ENCODE measurements at places on chromosomes 3 and 15. TPM values are rescaled to one million over a fixed set of nuclear protein-coding genes. Genes with fewer than 3 reads are reported as not detected.

- H3K4me3 ChIP-seq = no peak overlapping the region
- no peaks in the 10 kb centered on the region for H3K27me3 ChIP-seq
- H3K36me3 ChIP-seq = no peaks in the 10 kb centered on the region
- DNase-seq = no peak
- no peaks in the 10 kb centered on the region for H3K4me1 ChIP-seq
- H3K27ac ChIP-seq = no peak overlapping the region
These were observed 569.3 kb downstream of the MECOM start for GRCh38 chr3:169094204-169094603.

The GLDN gene
- polyA plus RNA-seq = not detected

DNA sequence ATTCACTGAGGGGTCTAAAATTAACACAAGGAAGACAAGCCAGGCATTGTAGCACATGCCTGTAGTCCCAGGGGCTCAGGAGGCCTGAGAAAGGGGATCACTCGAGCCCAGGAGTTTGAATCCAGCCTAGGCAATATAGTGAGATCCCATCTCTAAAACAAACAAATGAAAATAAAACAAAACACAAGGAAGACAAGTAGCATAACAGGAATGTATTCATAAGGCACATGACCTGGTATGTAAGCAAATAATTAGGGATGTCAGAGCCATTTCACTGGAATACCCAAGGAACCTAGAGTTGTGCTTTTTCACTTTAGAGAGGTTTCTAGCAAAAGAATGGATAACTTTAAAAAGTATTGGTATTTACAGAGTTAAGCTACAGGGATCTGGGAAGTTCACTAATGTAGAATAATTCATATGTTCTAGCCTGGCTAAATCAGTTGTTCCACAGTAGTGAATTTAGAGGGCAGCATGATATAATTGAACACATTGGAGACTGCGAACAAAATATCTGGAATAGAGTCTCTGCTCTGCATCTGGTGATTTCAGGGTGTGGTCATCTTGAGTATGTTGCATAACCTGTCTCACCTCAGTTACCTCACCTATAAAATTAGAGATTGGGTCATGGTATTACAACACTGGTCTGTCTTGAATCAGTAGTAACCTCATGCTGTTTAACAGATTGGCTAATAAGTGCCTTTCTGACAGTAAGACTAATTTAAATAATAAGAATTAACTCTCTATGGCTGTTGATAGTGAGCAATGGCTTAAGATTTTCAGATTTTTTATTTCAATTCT is 9.3 kb downstream of the GRAMD1C start:
- no peaks in the 10 kb centered on the region for H3K27me3 ChIP-seq
- H3K4me1 ChIP-seq = no peaks in the 10 kb centered on the region
- H3K4me3 ChIP-seq = no peak overlapping the region
- DNase-seq = no peak

DNA sequence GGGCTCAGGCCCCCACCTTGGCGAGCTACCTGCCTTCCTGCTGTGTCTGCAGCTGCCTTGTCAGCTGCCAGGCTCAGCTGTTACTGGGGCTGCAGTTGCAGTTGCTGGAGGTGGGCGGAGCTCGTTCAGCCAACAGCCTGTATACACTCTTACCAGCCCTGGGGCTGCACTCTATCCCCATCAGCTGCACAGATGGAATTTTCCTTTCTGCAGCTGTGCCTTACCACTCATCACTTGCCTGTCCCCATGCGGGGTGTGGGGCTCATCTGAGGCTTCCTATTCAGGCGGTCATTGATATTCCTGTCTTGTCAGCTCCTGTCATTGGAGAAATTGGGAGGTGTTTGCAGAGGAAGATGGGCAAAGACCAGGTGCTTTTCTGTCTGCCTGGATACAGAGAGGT is 9.1 kb upstream of the SYN2 start:
- peak; percentile 75 for DNase-seq
- no peaks in the 10 kb centered on the region for H3K36me3 ChIP-seq
- no peak overlapping the region for H3K27ac ChIP-seq

GRCh38 chr15:30992249-30992864 is 929 bp upstream of the MTMR10 start:
- H3K27me3 ChIP-seq = no peaks in the 10 kb centered on the region
- no peaks in the 10 kb centered on the region for H3K4me1 ChIP-seq
- peaks cover under 1% of the 10 kb centered on the region for H3K36me3 ChIP-seq

GRCh38 chr3:58594117-58594516 is 16.9 kb upstream of the FAM107A start:
- H3K27me3 ChIP-seq = no peaks in the 10 kb centered on the region
- no peak overlapping the region for H3K27ac ChIP-seq
- H3K4me3 ChIP-seq = no peak overlapping the region
- H3K4me1 ChIP-seq = no peaks in the 10 kb centered on the region
- no peak for DNase-seq
- no peaks in the 10 kb centered on the region for H3K36me3 ChIP-seq

The SLC22A13 gene
- 0.29 TPM for polyA plus RNA-seq

- peaks cover 34% of the 10 kb centered on the region for H3K4me1 ChIP-seq
- no peak overlapping the region for H3K4me3 ChIP-seq
- H3K27ac ChIP-seq = peak overlapping the region; percentile 95
- DNase-seq = no peak
- H3K36me3 ChIP-seq = no peaks in the 10 kb centered on the region
- H3K27me3 ChIP-seq = no peaks in the 10 kb centered on the region
These were observed 121.1 kb upstream of the ALDH1A3 start for GRCh38 chr15:100758555-100758954.

The SSUH2 gene
- polyA plus RNA-seq = 0.26 TPM

- H3K4me3 ChIP-seq = no peak overlapping the region
- H3K36me3 ChIP-seq = no peaks in the 10 kb centered on the region
- H3K4me1 ChIP-seq = no peaks in the 10 kb centered on the region
These were observed 708.9 kb downstream of the NTRK3 start for GRCh38 chr15:87547470-87548181.

DNA sequence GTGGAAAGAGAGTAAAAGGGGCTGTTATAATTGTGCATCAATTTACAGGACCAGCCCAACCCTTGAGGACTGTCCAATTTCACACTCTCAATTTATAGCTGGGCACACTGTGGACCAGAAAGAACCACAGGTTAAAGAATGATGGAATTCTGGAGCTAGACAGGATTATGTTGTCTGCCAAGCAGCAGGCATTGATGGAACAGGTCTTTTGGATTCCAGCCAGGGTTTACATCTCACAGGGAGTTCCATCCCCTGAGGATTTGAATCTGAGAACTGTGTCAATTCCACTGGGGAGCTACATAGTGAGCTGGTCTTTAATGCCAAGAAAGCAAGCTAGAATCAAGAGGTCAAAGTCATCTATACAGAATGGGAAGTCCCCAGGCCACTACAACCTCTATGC is 389.5 kb upstream of the WNT5A start:
- no peak for DNase-seq
- H3K4me3 ChIP-seq = no peak overlapping the region
- no peak overlapping the region for H3K27ac ChIP-seq
- H3K4me1 ChIP-seq = no peaks in the 10 kb centered on the region

DNA sequence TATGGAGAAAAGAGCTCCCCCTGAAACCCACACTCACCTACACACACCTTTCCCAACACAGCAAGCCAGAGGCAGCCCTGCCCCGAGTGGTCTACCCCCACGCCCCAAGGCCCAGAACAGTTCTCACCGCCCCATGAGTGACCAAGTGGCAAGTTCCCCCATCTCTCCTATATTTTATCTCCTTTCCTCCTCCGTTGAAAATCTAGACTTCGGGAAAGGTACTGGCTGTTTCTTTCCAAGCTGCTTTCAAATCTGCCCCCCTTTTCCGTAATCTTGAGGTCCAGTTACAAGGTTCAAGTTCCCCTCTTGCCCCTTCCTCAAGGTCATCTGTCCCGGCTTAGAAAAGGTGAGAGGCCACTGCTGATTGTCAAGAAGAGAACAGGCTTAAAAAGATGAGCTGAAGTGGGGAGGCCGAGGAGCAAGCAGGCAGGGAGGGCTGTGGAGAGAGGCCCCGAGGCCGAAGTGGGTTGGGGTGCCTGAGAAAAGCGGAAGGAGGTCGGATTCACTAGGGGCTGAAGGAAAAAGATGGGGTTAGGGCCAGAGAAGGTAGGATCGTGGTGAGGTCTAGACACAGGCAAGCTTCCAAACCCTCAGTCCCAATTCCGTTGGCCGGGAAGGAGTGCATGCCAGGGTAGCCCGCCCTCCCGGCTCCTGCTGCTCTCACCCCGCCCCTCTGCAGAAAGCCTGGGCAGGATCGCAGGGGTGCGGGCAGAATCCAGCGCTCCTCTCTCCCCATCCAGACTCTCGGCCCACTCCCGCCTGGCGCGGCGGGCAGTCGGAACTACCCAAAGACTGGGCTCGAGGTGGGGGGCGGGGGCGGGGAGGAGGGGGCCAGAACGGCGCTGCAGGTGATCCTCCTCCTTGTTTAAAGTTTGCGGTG is 1.7 kb downstream of the SEMA5B start:
- no peaks in the 10 kb centered on the region for H3K36me3 ChIP-seq
- H3K27me3 ChIP-seq = peaks cover 41% of the 10 kb centered on the region
- peaks cover 18% of the 10 kb centered on the region for H3K4me1 ChIP-seq
- DNase-seq = peak; percentile 61

The GOLGA6L9 gene
- 7.4 TPM for polyA plus RNA-seq

DNA sequence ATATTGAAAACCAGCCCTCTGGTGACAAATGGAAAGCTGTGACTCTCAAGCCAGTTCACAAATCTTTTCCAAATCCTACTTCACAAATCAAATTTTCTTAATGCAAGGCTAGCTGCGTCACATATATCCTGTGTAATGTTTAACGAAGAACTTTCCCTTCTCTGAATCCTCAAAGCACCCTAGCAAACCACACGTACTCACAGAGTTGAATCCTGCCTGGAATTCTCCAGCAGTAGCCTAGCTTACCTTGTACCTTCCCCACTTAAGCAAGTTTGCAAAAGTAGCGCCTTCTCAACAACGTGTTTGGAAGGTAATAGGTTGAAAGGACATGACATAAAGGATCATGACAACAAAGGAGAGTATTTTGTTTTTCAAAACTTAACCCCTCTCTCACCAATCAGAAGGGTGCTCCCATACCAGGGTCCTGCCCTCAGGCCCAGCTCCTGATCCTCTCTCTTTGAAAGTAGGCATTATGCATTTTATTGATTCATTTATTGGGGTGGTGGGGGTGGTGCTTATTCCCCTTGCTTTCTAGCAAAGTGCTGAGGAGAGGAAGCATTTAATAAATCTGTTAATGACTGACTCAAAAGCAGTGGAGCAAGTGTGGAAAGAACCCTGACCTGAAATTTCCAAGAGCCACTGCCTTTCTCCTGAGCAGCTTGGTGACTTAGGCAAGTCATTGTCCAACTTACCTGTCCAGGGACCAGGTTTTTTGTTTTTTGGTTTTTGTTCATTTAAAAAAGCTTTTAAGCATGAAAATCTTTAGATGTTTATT is 531.6 kb downstream of the MECOM start:
- H3K27ac ChIP-seq = no peak overlapping the region
- H3K4me1 ChIP-seq = no peaks in the 10 kb centered on the region
- peaks cover 8% of the 10 kb centered on the region for H3K27me3 ChIP-seq
- no peak overlapping the region for H3K4me3 ChIP-seq
- no peak for DNase-seq

- peaks cover 38% of the 10 kb centered on the region for H3K4me1 ChIP-seq
- no peak overlapping the region for H3K4me3 ChIP-seq
- DNase-seq = peak; percentile 52
- H3K36me3 ChIP-seq = no peaks in the 10 kb centered on the region
- H3K27ac ChIP-seq = peak overlapping the region; percentile 47
These were observed 69.6 kb downstream of the APBA2 start for GRCh38 chr15:28955160-28955992.

- H3K36me3 ChIP-seq = no peaks in the 10 kb centered on the region
- peak overlapping the region; percentile 64 for H3K27ac ChIP-seq
- H3K4me1 ChIP-seq = no peaks in the 10 kb centered on the region
- no peak overlapping the region for H3K4me3 ChIP-seq
- DNase-seq = no peak
- H3K27me3 ChIP-seq = no peaks in the 10 kb centered on the region
These were observed 420.8 kb downstream of the CNTN6 start for GRCh38 chr3:1513662-1514061.
